Common myeloid progenitor, CD34-positive (primary cell): ENCODE measurements at places on chromosomes 12 and 14.

DNA sequence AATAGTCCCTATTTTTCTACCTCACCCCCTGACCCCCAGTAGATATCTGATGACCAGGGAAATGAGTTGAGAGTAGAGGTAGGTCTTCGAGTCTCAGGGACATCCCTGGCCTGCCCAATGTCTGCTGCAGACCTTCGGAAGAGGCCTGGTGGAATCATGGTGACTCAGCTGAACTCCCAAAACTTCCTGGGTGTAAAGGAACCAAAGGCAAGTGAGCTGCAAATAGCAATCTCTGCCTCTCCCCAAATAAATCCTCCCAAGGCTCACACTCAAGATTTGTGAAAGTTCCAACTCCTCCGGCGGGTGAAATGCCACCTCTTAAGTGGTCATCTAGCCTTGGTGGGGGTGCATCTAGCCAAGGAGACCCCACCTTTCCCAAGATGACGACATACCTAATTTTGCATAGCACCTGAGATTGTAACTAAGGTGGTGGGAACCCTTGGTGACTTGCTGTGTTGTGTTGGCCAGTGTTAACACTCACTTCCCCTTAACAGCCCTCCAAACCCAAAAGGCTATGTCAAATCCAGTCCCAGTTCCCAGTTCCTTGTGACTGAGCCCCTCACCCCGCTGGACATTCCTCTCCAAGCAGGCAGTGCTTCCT lies 6.3 kb downstream of the ZFP36L1 start:
- DNase-seq: no peak

GRCh38 chr14:74333909-74334308 lies 14.4 kb upstream of the VRTN start:
- no peak for DNase-seq

- DNase-seq: no peak
These were observed 37.2 kb downstream of the BEGAIN start for GRCh38 chr14:100549834-100550625.

DNA sequence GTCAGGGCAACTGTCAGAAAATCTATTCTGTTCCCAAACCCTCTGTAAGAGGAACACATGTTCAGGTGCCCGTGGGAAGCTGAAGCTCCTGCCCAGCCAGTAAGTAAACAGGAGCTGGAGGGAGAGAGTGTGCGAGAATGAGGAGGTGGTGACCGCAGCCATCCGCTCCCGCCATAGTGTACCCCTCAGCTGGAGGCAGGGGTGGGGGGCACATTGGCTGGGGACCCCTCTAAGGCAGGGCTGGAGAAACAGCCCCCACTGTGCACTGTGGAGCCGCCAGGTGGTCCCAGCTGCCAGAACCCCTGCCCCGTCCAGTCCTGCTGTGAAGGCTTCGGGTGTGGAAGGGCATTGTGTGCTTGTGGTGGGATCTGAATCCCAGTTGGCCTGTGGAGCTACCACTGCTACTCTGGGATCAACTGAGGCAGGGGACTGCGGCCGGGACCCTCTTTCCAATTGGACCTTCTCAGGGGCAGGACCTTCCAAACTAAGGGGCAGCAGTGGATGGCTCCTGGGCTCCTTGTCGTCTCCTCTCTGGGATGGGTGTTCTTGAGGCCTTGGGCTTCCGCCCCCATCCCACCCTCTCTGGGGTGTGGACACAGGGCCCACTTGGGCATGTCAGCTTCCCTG lies 59.6 kb downstream of the TSPAN9 start:
- no peak for DNase-seq

DNA sequence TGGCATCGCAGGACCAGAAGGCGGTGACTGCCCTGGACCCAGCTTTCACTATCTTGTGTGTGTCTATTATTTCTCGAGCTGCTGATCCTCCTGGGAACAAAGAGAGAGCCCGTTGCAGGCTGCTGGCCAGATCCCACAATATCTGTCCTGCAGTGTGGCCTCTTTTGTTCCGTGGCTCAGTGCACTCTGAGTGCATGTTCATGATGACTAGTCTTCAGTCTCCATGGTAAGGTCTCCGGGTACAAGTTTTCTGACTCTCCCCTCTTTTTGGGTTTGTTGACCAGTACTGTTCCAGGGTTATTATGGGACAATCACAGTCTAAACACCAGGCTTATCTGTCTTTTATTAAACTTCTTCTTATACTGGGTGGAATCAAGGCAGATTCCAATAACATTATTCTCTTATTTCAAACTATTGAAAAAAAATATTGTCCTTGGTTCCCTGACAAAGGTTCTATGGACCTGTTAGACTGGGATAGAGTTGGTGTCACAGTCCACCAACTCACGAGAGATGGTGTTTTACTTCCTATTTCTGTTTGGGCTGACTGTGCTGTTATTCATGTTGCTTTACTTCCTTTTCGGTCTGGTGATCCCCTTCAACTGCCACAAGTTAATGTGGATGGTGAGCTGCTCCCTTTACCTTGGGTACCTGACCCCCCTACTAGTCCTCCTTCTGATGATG lies 192.9 kb upstream of the ALG10B start:
- DNase-seq: no peak

DNA sequence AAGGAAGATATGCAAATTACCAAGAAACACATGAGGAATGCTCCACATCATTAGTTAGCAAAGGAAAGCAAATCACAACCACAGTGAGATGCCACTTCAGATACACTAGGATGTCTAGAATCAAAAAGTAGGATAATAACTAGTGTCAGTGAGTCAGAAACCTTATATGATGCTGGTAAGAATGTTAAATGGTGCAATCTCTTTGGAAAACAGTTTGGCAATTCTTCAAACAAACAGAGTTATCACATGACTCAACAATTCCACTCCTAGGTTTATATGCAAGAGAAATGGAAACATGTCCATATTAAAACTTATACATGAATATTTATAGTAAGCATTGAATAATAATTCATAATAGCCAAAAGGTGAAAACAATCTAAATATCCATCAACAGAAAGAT lies 220.9 kb downstream of the FOXG1 start:
- no peak for DNase-seq

GRCh38 chr12:46958053-46958452 lies 121.4 kb upstream of the PCED1B start:
- no peak for DNase-seq

DNA sequence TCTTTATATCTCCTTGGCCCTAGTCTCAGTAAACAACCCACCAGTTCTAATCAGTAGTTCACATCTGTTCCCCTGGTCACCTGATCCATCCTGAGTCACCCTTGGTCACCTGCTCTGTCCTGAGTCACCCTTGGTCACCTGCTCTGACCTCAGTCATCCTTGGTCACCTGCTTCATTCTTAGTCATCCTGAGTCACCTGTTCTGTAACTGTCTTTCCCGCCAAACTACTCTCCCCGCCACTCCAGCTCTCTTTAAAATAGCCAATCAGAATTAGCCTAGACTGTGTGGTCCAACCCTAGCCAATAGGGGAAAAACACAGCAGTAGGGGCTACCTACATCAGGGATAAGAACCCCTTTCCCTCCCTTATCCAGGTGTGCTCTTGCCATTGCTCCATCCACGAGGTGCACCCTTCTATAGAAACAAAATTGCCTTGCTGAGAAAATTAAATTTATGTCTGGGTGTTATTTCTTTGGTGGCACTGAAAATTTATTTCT lies 245.4 kb upstream of the DIO3 start:
- DNase-seq: peak; percentile 30

GRCh38 chr12:6120796-6121473 lies 3.5 kb downstream of the VWF start:
- DNase-seq: no peak

- DNase-seq: no peak
These were observed 26.7 kb downstream of the TSPAN11 start for GRCh38 chr12:30953257-30953656.

- DNase-seq: peak; percentile 95
These were observed at the start of gene KRT80 for GRCh38 chr12:52191841-52192791. Gene KRT80, minus strand, starts transcription at chr12:52192014. Its CDS starts 112 bp downstream, at chr12:52191902.

DNA sequence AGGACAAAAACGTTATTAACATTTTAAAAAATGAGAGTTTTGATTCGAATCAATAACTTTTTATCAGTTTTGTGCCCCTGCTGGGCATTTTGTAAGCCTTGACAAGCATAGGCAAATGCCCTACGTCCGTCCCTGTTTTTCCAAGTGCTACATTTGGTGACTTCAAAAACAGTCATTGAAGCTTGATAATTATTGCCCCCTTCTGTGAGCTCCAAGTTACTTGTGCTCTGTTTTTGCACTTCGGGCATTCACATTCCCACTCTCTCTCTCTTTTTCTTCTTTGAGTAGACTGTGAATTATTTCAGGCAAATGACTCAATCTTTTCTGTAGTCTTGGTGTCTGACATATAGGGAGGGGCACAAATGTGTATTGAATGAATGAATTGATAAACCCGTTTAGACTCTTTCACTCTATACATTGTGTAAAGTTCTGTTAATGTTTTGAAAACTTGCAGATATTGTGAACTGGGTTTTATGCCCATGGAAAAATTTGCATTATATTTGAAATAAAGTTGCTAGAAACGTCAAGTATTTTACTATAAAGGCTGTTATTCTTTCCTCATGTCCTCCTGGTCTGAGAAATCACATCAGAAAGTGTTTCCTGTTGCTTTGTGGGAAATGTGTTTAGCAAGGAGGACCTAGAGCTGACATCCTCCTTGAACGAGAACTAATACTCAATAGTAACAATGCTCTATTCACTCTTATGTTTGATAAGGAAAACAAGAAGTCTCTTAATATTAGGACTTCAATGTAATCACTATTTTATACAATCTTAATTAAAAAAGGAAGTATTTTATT lies 1.4 kb downstream of the APAF1 start:
- peak; percentile 38 for DNase-seq

GRCh38 chr12:104519190-104520019 lies 62.7 kb downstream of the CHST11 start:
- DNase-seq: peak; percentile 97

DNA sequence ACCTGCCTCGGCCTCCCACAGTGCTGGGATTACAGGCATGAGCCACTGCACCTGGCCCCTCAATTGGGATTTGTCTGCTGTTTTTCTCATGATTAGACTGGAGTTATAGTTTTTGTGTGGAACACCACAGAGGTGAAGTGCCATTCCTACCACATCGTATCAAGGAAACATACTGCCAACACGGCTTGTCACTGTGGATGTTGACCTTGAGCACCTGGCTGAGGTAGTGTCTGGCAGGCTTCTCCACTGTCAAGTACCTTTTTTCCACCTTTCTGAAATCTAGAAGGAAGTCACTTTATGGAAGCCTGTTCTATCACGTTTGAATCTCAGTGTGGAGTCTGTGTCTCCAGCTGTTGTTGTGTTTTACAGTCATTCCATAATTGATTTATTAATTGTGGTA lies 21.4 kb upstream of the SEL1L start:
- DNase-seq: no peak

DNA sequence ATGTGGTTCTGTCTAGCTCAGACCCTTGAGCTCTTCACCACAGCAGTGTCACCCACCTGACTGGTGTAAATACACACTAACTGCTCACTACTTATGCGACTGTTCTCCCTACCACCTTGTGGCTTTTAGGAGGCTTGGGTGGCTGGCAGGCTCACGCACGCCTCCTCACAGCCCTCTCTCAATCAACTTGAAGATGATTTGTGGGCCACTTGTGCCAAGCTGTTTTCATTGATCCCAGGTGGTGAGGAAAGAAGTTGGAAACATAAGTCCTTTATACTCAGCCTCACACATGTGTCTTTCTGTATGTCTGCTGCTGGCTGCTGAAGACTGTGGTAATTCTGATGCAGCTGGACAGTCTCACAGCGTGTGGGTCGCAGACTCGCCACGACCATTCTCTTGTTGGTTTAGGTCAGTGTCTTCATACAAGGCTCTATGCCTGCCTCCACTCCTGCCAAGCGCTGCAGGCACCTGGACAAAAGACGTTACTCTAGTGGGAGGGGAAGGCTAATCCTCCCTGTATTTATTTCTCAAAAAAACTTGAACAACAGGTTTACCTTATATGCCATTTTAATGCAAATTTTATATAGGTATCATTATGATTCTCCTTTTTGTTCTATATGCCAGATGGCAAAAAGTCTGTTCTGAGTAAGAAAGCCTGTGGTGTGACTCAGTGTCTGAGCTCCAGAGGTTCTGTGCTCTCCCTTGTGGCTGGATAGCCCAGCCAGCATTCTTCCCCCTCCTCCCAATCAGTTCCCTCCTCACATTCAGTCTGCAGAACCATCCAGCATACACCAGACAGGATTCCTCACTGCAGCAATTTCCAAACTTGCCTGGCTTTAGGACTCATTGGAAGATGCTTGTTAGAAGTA lies 115.6 kb downstream of the DIP2B start:
- peak; percentile 22 for DNase-seq

DNA sequence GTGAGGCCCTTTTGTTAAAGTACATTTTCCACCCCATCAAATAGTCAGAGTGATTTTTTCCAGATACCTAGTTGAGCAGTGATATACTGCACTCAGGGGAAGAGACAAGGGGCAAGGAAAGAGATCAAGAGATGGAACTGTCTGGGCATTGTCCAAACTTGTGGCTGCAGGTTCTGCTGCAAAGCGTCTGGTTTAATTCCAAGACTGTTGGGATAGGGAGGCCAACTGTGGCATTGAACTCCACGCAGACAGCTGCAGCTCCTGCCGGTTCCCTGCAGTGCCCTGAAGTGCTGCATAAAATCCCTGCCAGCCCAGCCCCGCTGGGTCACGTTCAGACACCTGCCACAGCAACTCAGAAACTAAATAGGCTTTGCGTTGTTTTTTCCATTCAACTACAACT lies 30.5 kb downstream of the RPH3A start:
- no peak for DNase-seq

DNA sequence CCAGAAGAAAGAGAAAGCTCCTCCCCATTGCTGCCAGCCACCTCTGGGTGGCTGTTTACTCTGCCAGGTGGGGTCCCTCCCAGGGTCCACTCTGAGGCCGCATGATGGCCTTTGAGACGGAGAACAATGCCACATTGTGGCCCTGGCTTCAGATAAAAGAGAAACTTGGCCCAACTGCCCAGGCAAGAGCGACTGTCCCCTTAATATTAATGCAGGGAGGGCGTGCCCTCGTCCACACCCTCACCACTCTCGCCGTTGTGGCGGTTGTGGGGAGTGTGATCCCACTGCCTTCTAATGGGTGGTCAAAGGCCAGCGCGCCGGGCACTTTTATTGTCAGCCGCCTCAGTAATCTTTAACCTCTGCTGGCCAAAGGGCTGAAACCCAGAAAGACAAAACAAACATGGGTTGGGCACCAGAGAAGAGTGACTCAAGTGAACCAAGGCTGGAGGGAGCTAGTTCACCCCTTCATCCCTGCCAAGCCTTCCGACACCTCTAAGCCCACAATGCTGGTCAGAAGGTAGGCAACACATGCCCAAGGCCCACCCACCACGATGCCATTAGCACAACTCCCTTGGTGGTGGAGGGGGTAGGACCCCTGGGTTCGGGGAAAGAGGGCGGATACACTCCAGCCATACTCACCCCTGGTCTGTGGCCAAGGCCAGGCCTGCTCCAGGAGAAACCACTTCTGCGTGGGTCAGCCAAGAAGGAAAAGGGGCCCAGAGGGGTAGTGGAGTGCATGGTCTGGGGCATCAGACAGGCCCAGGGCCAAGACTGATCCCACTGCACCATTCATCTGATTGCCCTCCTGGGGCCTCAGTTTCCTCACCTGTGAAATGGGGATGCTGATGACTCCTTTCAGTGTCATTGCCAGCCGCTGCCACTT lies 44.5 kb upstream of the BCL11B start:
- no peak for DNase-seq

GRCh38 chr12:22640851-22641250 lies 15.9 kb downstream of the ETNK1 start:
- no peak for DNase-seq
